ENCODE measurements at places on chromosomes 12 and 14.

DNA sequence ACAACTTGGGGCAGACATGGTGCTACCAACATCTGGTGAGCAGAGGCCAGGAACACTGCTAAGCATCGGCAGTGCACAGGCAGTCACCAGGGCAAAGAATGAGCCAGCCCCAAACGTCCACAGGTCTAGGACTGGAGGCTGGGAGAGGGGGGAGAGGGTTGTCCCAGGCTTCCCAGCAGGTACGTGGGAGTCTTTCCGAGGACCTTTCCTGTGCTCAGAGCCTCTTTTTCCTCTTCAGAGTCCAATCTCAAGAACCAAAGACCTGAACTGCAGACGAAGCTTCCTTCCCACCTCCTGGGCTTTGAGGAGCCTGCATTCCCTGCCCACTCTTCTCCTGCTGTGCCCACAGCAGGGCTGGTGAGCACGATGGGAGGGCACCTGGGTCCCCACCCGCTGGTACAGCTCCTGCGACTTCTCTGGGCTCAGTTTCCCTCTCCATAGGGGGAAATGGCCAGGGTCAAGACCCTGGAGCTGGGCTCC lies 48.7 kb downstream of the DLK1 start:
- DNase-seq = no peak

- DNase-seq = no peak
These were observed 315.6 kb upstream of the PRKD1 start for GRCh38 chr14:30243207-30243606.

DNA sequence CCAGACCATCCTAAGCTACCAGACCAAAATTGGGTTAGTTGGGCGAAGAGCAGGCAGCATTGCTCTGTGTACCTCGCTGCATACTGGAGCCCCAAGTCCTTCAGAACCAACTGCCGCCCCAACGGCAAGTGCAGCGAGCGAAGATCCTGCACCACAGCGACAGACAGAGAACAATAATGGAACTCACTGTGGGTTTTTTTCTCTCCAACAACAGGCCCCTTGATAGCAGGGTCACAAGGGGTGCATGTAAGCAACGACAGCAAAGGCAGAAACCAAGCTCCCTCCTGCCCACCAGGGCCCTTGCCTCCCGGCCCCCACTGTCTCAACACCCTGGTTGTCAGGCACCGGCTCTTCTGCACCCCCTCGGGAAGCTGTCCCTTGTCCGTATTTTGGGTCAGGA lies 39.0 kb downstream of the RNF34 start:
- DNase-seq = no peak

- DNase-seq = no peak
These were observed 708.0 kb downstream of the MED13L start for GRCh38 chr12:115569345-115570068.
